ENCODE measurements at places on chromosomes 12 and 14. TPM values are rescaled to one million over a fixed set of nuclear protein-coding genes. Genes with fewer than 3 reads are reported as not detected.

The ZFHX2 gene
- total RNA-seq: 1.2 TPM

The PRH1 gene
- total RNA-seq: 42.0 TPM

The KRT71 gene
- total RNA-seq: not detected

The MMP17 gene
- total RNA-seq: 38.7 TPM

The STXBP6 gene
- 37.9 TPM for total RNA-seq

The SPTLC2 gene
- 23.2 TPM for total RNA-seq

The GPR84 gene
- not detected for total RNA-seq

The ALX1 gene
- under 0.01 TPM for total RNA-seq

The SERPINA1 gene
- 1.6 TPM for total RNA-seq

The NAV3 gene
- total RNA-seq: 240 TPM

The OTUB2 gene
- total RNA-seq: 4.9 TPM

The PRB2 gene
- total RNA-seq: not detected

The VDR gene
- not detected for total RNA-seq

The ESRRB gene
- total RNA-seq: under 0.01 TPM

The CRACR2A gene
- 0.82 TPM for total RNA-seq

The GPR132 gene
- total RNA-seq: 1.2 TPM

The CCDC184 gene
- total RNA-seq: 18.8 TPM

The CNTN1 gene
- 543 TPM for total RNA-seq

The CTSG gene
- total RNA-seq: not detected

The OR4E1 gene
- total RNA-seq: not detected

The GLI1 gene
- total RNA-seq: under 0.01 TPM

The BRAP gene
- 32.2 TPM for total RNA-seq

The ARHGAP9 gene
- 1.2 TPM for total RNA-seq

The ABHD12B gene
- not detected for total RNA-seq

The FMNL3 gene
- 9.0 TPM for total RNA-seq

The NTN4 gene
- total RNA-seq: 60.3 TPM

The DEPDC4 gene
- total RNA-seq: 2.4 TPM

The GNG2 gene
- total RNA-seq: 400 TPM

The ASIC1 gene
- 15.5 TPM for total RNA-seq

The RAPGEF3 gene
- 7.7 TPM for total RNA-seq

The LPAR5 gene
- total RNA-seq: 0.41 TPM

The ERP27 gene
- total RNA-seq: not detected

The CD4 gene
- total RNA-seq: 2.0 TPM

The LMNTD1 gene
- total RNA-seq: 1.2 TPM

The ADAM21 gene
- under 0.01 TPM for total RNA-seq

The BICDL1 gene
- 24.5 TPM for total RNA-seq

The FBLN5 gene
- total RNA-seq: 1.6 TPM

The MAP1LC3B2 gene
- total RNA-seq: 0.82 TPM

The DNAI7 gene
- 3.7 TPM for total RNA-seq

The CD27 gene
- total RNA-seq: 0.41 TPM

The ASB2 gene
- under 0.01 TPM for total RNA-seq

The TAS2R43 gene
- 3.7 TPM for total RNA-seq

The MSI1 gene
- total RNA-seq: 6.9 TPM

The TNS2 gene
- 11.4 TPM for total RNA-seq

The DHRS2 gene
- 0.41 TPM for total RNA-seq

The PIWIL1 gene
- total RNA-seq: not detected

The ZNF641 gene
- 33.4 TPM for total RNA-seq

The RNASE3 gene
- total RNA-seq: not detected

The P3H3 gene
- total RNA-seq: 11.0 TPM

The IRAK3 gene
- 4.1 TPM for total RNA-seq

The LRTM2 gene
- 1.6 TPM for total RNA-seq

The DDN gene
- total RNA-seq: 14.7 TPM

The SOCS2 gene
- 65.2 TPM for total RNA-seq

The MMP19 gene
- total RNA-seq: not detected

The DTX1 gene
- total RNA-seq: 18.3 TPM

The PRICKLE1 gene
- total RNA-seq: 8.6 TPM

The GALNT16 gene
- total RNA-seq: 4.1 TPM

All from frontal cortex (tissue), 4 donors.